CD4-positive, alpha-beta T cell treated with Interleukin-4 for 4 hours (primary cell): ENCODE measurements at places on chromosomes 12 and 14.
A peak's percentile ranks its signal among the peaks of the same experiment; 100 is the strongest.

DNA sequence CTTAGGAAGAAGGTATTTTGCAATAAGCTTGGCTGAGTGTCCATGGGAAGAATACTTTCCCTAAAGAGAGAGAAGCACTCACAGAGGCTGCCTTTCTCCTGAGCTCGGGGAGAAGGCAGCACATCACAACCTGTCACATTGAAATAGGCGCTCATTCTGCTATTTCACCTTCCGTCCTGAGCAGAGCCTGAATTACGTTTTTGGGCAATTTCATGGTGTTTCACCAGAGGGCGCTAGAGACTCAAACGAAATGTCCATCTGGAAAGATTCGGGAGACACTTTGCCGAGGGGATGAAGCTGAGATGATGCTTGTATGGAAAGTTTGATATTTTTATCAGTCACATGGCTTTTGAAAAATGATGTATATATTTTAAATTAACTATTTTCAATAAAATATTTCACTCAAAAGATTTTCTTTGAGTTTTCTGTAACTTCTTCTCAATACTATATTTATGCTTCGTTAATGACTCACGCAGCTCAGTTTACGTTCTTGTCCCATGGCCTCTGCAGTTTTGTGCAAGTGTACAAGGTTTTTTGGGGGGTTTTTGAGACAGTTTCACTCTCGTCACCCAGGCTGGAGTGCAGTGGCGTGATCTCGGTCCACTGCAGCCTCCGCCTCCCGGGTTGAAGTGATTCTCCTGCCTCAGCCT, 17.4 kb upstream of the B4GALNT3 start:
- peak; percentile 48 for DNase-seq

DNA sequence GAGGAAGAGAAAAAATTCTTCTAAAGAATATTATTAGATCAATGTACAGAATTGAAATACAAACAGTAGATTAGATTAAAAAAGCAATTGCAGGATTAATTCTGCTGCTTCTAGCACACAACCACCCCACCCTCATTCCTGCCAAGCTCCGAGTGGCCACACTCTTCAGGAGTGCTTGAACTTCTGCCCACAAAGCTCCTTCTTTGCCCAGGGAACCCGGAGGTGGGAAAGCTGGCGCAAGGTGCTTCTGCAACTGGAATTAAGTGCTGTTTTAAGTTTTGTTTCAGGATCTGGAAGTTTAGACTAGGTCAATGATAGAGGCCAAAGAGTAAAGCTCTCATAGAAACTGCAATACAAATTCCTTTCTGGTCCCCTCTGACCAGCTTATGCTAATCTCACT, 94.1 kb upstream of the BMP4 start:
- DNase-seq, result no peak

DNA sequence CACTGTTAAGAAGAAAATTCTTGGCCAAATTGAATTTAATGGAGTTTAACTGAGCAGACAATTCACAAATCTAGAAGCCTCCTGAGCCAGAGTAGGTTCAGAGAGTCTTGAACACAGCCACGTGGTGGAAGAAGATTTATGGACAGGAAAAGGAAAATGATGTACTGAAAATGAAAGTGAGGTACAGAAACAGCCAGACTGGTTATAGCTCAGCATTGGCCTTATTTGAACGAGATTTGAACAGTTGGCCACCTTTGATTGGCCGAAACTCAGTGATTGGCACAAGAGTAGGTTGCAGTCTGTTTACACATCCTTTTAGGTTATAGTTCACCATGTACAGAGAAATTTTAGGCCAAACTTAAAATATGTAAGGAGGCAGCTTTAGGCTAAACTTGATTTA, 9.9 kb downstream of the OAS2 start:
- no peak for DNase-seq

GRCh38 chr12:88111074-88111652, 30.7 kb downstream of the CEP290 start:
- peak; percentile 20 for DNase-seq

GRCh38 chr12:1473418-1473817, 121.0 kb downstream of the FBXL14 start:
- peak; percentile 5 for DNase-seq

- peak; percentile 86 for DNase-seq
Observed at GRCh38 chr12:3947781-3948180, 74.6 kb upstream of the PARP11 start.

GRCh38 chr14:85572845-85573244, 42.9 kb downstream of the FLRT2 start:
- DNase-seq, result no peak

- no peak for DNase-seq
Observed at GRCh38 chr12:28237423-28237822, 47.2 kb downstream of the CCDC91 start.

- no peak for DNase-seq
Observed at GRCh38 chr12:50317203-50317602, 33.9 kb upstream of the LIMA1 start.

GRCh38 chr12:88092771-88093170, 49.1 kb downstream of the CEP290 start:
- no peak for DNase-seq

DNA sequence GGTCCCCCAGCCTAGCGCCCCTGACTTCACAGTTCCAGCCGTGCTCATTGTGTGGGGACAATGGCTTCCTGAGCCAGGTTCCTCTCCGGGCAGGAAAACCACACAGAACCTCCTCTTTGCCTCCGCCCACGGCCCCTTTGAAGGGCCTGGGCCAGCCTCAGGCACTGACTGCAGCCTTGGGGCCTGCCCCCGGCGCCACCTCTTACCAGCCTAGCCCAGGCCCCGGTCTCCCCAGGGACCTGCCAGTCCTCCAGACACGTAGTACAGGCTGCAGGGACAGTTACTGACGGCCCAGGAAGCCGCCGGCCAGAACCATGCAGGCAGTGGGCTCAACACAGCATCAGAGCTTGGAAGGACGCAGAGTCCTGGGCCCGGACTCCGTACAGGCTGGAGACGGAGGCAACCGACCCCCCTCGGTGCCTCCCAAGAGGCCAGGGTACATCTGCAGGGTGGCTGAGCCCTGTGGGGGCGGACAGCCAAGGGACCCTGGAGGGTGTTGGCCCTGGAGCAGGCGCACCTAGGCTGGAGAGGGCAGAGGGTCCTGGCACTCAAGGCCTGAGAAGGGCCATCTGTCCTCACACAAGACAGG, 20.9 kb upstream of the NUDT14 start:
- DNase-seq, result no peak

GRCh38 chr12:29521951-29522350, 24.5 kb upstream of the OVCH1 start:
- DNase-seq, result no peak

GRCh38 chr14:31283153-31283552, 75.6 kb upstream of the HECTD1 start:
- DNase-seq, result no peak

DNA sequence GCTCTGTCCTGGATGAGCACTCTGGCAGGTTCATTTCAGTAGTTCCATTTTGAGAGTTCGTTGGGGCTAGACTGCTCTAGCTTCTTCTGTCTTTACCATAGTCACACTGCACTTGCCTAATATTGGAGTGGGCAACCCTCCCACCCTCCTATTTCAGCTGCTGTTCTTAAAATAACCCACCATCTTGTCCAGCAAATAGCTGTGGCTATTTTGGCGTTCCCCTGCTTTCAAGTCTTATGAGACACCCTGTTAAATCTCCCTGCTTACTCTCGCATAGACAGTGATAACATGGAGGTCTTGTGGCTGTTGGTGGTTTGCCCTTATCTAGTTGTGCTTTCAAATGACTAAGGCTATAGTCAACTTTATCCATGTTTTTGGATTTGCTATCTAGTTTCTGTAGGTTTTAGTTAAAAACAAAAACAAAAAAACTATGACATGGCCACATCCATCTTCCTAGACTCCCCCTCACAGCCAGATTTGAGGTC, 65.5 kb downstream of the LRP6 start:
- DNase-seq, result no peak

GRCh38 chr12:5620896-5621295, 189.0 kb downstream of the NTF3 start:
- DNase-seq, result no peak

- no peak for DNase-seq
Observed at GRCh38 chr14:23021889-23022442, 12.0 kb upstream of the C14orf93 start.

GRCh38 chr14:70139384-70139783, 49.4 kb downstream of the SLC8A3 start:
- no peak for DNase-seq

DNA sequence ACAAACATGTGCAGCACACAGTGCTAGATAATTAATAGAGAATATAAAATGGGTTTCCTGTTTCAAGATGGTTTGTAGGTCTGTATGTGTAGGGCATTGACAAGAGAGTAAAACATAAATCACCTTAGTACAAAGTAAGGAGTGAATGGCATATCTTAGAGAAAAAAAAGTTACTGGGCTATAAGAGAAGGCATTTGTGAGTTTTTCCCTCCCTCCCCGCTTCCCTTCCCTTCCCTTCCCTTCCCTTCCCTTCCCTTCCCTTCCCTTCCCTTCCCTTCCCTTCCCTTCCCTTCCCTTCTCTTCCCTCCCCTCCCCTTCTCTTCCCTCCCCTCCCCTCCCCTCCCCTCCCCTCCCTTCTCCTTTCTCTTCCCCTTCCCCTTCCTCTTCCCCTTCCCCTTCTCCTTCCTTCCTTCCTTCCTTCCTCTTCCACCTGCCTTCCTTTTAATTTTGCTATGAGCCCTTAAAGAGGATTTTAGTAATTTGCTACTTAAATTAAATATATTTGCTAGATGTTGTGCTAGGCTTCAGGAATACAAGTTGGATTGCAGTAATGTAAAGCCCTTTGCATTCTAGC, 57.1 kb downstream of the LRRK2 start:
- DNase-seq, result no peak

DNA sequence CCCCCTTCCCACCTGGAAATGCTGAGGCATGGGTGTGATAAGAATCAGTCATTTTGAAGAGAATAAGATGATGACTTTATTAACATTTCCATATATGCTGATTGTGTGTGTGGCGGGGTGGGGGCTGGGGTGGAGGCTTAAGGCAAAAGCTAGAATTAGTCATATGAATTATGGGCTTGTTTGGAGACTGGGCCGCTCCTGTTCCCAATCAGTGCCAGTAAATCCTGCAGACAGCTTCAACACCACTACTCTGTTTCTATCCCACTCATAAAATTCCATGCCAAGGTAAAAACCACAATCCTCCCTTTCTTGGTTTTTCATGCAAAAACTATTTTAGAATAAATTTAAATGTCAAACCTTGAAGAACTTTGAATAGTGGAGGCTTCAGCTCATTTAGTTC, 29.9 kb upstream of the SLC38A2 start:
- no peak for DNase-seq

- no peak for DNase-seq
Observed at GRCh38 chr12:47823422-47824086, 3.9 kb upstream of the HDAC7 start.

- no peak for DNase-seq
Observed at GRCh38 chr12:16515666-16516065, 90.3 kb downstream of the LMO3 start.

GRCh38 chr12:82793751-82794281, 107.1 kb downstream of the TMTC2 start:
- DNase-seq, result no peak

DNA sequence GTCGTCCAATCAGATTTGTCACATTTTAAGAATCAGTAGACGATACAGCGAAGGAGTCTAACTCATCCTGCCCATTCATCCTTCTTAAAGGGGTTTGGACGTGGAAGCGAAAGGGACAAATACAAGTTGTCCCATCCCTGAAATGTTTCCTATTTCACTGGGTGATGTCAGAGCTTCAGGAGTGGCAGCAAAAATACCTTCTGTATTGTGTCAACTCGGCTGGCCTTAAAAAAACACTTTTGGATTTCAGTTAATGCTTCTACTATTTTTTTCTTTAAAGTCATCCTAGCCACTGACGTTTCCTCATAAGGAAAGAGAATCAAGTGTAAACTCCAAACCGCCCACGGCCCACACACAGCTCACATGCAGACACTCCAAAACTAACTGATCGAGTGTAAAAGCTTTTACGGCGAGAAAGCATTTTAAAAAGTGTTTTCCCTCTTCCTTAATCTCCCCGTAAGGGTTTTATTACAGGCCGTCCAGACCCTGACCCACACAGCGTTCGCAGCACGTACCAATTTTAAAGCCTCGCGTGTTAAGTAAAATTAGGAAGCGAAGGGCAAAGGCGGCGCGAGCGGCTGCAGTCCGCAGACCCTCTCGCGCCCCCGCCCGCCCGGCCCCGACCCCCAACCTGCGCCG, 593 bp downstream of the CFL2 start:
- DNase-seq, result peak; percentile 17

DNA sequence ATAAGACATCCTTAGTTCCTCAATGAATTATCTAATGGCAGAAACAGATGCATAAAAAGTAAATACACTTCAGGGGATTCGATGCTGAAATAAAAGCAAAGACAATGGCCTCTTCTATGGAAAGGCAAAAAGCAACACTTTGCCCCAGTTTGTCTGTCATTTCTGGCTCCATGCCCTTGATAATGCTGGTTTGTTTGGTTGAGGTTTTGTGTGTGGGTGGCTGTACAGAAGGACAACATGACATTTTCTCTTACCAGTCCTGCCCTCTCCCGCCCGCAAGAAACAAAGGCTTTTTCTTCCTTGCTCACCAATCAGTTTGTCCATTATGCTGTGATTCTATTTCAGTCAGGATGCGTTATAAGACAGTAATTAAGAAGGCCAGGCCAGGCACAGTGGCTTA, 18.1 kb upstream of the WDR89 start:
- no peak for DNase-seq

- no peak for DNase-seq
Observed at GRCh38 chr14:52602131-52602530, 49.5 kb downstream of the GPR137C start.

DNA sequence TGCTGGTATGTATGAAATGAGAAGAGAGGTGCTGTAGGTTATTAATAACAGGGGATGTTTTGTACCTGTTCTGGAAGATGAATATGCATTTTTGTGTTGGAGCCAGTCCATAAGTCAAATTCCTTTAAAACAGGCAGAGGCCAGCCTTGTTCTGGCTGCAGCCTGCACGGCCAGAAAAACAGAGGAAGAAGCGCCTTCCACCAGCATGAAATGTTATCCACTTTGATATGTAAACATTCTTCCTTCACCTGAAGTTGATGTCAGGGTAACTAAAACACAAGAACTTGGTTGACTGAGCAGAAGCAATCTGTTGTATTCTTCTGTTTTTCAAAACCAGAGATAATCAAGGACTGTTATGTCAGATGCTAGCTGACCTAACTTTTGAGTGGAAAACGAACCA, 237.9 kb upstream of the PLEKHG7 start:
- no peak for DNase-seq

- no peak for DNase-seq
Observed at GRCh38 chr12:47149146-47149545, 69.4 kb upstream of the AMIGO2 start.

DNA sequence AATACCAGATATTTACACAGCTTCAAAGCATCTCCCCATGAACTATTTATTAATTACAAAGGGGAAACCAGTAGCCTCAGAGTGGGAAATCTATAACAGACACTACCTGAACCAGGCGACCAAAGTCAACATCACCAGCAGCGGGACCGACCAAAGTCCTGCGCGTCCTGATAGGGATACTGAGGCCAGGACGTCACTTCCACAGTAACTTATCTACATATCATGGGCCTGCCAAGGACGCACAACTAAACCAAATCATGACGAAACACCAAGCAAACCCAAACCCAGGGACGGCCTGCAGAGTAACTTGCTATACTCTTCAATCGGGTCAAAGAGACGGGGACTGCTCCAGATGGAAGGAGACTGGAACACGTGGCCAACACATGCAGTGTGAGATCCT, 26.0 kb upstream of the RIMBP2 start:
- no peak for DNase-seq
